Upper lobe of right lung (tissue), 1 donor: ENCODE measurements at places on chromosomes 13 and 19. TPM values are rescaled to one million over a fixed set of nuclear protein-coding genes. Genes with fewer than 3 reads are reported as not detected.

DNA sequence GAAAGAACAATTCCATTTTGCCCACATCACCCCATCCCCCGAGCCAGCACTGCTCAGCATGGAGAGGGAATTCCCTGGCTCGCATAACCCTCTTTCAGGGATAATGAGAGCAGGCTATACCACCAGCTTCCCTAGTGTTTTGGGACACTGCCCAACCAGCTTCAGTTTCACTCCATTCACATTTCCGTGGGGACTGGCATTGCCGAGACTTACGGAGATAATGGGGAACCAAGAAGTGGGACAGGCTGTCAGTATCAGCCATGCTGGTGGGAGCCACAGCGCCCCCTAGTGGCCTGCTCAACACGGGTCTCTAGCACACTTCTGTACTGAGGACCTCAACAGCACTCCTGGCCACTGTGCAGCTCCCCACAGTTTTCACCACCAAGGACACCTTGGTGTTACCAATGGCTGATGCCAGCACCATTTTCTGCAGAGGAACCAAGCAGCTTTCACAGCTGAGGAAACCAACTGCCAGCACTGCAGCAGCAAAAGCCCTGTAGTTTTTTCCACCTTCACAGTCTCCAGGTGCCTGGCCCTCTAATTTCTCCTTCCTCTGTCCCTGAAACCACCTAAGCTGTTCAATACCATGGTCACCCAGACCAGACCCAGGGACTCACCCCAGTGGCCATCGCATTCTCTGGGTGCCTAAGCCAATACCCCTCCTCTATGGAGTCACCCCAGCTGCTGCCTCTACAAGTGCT lies 23.7 kb downstream of the SLC6A16 start:
- DNase-seq = peak; percentile 91

GRCh38 chr19:18176367-18177310 lies 3.0 kb downstream of the IFI30 start:
- DNase-seq = no peak

DNA sequence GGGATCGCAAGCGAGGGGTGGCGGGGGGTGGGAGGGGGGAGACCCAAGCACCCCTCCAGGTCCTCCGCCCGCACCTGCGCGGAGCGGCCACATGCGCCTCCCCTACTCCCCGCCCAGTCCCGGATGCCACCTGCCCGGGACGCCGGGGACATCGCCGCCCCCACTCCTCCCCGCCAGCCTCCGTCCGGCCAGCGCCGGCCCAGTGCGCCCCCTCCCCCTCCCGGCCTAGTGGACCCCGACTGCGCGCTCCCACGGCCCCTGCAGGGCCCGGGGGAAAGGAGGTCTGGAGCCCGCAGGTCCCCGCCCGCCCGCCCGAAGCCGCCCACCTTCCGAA lies 263 bp downstream of the RHPN2 start:
- DNase-seq = peak; percentile 83

DNA sequence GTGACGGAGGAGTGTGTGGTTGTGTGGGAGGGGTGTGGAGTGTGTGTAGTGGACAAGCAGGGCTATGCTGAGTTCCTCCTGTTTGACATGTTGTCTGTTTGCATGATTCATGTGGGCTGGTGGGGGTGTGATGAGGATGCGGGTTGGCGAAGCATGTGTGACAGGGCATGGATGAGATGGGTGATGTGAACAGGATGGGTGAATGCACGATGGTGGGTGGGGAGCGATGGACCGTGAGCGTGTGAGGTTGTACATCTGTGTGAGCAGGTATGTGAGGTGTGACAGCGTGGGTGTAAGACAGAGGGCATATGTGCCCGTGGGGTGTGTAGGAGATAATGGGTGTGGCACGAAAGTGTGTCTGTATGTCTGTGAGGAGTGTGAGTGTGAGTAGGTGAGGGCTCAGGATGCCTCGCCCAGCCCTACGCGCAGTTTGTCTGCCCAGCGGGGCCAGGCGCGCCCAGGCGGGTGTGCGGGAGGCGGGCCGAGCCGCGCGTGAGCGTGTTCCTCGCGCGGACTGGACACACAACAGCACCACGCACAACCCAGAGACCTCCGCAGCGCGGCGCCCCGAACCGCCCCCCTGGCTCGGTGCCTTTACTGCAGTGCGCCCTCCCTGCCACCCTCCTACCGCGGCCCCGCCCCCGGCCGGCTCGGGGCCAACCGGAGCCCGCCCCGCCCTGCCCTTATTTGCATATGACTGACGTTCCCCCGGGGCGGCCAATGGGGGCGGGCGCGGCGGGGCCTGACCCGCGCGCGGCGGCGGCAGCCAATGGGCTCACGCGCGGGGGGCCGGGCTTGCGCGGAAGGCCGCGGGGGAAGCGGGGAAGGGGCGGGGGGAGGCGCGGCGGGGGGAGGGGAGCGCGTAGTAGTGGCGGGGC lies 14.4 kb downstream of the CIC start:
- DNase-seq = peak; percentile 98

DNA sequence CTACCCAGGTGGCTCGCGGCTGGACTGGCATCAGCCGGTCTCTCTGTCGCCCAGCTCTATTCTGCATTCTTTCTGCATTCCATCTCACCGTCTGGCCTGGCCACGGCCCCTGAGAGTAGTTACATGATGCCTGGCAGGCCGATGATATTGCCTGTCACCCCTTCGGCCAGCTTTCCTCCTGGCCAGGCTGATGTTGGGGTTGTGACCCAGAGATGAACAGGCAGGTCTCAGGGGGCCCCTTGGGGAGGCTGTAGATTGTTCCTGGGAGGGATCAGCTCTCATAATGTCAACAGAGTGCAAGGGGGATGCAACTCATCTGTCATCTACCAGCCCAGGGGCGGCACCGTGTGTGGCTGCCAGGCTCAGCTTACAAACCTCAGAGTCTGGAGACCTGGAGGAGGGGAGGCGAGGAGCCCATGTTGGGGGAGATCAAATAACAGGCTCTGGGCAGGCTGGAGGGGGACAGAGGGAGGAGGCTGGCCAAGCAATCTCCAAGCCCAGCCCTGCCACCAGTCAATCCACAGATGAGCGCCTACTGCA lies 13.6 kb upstream of the FBXO17 start:
- DNase-seq = no peak

DNA sequence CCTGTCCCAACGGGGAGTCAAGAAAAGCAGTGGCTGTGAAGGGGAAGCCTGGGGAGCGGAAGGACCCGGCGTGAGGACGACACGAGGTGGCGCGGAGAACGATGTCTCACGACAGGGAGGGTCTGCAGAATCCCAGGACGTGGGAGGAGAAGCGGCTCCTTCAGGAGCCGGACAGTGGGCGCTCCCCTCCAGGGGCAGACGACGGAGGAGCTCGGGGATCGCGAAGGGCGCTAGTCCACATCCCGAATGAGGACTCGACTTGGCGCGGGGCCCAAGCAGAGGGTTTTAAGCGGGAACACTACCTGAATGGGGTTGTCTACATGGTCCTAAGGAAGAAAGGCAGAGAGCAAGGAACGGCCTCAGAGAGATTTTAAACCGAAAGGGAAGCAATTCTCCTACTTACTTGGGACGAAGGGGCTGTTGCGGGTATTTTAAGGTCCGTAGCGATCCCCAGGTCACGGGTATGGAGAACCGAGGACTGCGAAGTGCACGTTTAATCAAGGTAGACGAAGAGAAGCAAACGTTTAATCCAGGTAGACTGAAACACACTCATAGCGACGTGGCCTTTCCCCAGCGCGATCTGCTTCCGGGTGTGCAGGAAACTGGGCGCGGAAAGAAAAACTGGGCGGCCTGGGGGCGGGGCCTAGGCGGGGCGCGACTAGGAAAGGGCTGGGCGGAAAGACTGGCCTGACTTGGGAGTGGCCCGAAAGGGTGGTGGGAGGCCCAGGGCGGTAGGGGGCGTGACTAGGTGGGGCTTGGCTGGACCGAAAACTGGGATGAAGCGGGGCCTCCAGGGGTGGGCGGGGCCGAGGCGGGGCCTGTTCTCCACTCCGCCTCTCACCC lies at the start of gene ZNF841:
Gene ZNF841, minus strand, starts transcription at position 594 of the 843 bp plus-strand sequence. CDS start 10,964 bp downstream, outside the sequence.
- DNase-seq = peak; percentile 97

DNA sequence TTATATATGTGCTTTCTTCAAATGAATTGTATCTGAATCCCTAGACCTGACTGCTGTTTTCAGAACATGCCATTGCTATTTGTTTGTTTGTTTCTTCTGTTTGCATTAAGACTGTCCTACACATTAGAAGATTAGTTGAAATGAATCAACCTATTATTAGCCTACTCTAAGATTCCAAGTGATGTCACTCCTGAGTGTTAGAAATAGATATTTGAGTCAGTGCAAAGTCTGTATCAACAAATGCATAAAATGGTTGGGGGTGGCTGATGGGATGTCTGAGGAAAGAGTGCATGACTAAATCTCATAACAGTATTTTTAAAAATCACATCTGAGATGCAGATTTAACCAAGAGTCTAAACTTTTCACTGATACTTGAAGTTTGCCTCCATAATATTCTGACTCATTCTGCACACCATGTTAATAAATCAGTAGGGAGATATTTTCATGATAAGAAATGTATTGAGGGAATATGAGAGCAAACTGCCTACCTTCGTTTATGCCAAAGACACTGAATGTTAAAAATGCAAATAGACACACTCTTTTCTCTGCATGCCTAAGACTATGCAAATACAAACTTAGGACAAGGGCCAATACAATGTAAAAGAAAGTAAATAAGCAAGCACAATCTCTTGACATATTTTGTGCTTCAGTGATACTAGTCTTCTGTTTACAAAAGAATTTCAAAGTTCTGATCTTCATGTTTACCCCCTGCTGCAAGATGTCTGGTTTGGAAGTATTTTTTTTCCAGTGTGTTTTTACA lies 253.3 kb downstream of the LIG4 start:
- DNase-seq = no peak

DNA sequence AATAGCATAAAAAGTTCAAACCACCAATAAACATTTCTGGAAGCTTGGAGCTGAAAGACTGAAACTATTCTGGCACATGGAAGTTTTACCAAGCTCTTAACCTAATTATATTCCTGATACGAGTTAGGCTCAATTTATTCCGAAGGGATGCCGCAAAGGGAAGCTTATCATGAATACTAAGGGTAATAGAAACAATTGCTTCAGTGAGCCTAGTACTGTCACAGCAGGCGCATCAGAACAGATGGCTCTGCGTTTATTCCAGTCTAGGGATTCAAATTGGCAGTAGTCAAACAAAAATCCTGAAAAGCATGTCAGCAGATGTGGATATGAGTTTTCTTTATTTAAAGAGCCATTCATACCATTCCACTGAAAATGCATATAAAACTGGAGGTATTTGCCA lies 779.5 kb downstream of the GPC5 start:
- DNase-seq = no peak

DNA sequence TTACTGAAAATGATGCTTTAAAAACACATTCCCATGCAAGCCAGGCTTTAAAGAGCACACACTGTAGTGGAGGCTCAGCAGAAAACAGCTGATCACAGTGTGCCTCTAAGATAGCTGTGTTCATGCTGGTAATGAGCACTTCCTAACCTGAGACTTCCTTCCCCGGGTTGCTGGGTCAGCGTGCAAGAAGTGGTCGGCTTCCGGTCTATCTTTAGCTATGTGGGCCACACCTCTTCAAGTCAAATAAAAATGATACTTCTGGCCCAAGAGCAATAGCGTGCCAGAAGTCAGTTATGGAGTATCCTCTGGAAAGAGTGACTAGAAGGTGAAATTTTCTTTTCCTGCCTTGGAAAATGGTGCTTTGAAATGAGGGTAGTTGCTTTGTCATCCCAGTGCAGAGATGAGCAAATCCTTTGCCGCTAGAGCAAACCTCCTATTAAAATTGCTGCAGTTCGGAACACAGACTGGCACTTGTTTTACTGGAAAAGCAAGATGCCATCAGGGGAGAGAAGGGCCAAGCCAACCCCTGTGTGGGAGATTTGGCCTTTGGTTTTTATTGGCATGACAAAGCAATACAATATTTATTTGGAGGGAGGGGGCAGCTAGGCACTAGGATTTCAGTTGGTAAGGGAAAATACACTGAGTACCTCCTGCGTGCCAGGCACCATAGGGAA lies 64.2 kb downstream of the ARHGAP35 start:
- DNase-seq = no peak

DNA sequence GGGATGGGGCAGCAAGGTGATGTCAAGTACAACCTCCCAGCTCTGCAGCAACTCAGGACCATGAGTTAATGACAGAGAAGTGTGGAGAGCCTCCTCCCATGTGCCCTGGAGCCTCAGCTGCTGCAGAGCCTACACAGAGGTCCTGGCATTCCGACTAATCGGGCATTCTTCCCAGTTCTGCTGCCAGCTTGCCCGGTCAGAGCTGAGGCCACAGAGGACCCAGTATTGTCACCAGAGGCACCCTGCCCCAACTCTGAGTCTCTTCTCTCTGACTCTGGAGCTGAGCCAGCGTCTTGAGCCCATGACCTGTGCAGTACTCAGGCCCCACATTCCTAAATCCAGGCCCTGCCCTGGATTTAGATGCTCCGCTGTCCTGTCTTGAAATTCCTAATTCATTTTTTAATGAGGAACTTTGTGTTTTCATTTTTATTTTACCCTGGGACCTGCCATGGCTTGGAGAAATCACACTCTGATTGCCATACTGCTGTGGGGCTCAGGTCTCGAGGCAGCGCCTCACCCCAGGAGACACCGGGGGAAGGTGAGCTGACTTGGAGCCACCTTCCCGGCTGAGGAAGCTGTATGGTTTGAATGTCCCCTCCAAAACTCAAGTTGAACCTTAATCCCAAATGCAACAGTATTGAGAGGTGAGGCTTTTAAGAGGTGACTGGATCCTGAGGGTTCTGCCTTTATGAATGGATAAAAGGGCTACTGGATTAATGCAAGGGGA lies 144.9 kb upstream of the ZNF507 start:
- DNase-seq = no peak

DNA sequence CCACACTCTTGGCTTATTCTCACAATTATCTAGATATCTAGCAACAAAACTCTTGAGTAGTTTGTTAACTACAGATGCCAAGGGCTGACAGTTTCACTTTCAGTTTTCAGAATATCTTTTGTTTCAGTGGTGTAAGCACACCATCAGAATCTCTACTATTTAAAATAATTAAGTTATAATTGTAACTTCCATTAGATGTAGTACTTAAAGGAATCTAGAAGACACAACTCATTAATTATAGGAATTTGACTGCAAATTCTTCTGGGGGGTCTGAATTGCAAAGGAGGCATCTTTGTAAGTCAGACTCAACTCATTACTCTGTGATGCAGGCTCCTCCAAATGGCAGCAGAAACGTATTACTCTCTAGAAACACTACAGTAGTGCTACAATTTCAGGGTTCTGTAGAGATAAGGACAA lies 44.9 kb upstream of the USPL1 start:
- no peak for DNase-seq

GRCh38 chr19:4139614-4140236 lies 13.7 kb upstream of the CREB3L3 start:
- DNase-seq = peak; percentile 92

DNA sequence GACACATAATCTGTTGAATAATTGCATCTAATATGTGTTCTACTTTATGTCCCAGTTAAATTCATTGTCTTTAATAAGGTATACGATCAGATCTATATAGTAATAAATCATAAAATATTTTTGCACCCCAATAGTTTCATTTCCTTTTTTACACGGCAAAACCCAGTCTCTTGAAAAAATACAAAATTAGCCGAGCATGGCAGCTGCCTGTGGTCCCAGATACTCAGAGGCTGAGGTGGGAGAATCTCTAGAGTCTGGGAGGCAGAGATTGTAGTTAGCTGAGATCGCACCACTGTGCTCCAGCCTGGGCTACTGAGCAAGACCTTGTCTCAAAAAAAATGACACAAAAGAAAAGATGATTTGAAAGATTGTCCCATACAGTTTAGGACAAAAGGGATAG lies 52.3 kb upstream of the PARP4 start:
- DNase-seq = no peak

Gene BCKDHA
- 15.0 TPM for total RNA-seq

Gene CBARP
- 1.0 TPM for total RNA-seq

Gene FCHO1
- 7.4 TPM for total RNA-seq

Gene ZNF667
- total RNA-seq = 2.8 TPM

Gene CLDND2
- total RNA-seq = 0.64 TPM

Gene KLC3
- 1.8 TPM for total RNA-seq

Gene SIGLECL1
- total RNA-seq = not detected

Gene VSTM2B
- not detected for total RNA-seq
